ENCODE measurements at places on chromosomes 7 and 10.

- DNase-seq = no peak
These were observed 521.4 kb upstream of the SEMA3D start for GRCh38 chr7:85708221-85708620.

- DNase-seq = no peak
These were observed 56.6 kb downstream of the PON1 start for GRCh38 chr7:95267754-95268153.

GRCh38 chr7:73696372-73696771 is 13.0 kb downstream of the BUD23 start:
- DNase-seq = no peak

DNA sequence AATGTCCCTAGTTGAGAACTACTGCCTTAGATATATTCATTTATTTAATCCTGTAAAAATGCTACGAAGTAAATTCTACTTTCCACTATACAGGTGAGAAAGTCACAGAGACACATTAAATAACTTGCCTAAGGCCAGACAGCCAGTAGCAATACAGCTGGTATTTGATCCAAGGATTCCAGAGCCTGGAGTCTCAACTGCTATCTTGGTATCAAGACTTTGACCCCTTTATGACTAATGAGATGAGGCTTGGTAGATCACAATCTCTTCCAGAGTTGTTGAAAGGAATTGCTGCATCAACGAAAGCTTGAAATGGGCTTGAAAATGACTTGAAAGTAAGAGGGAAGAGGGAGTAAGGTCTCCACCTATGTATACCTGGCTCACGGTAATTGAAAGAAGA is 83.3 kb downstream of the ORC5 start:
- DNase-seq = no peak

DNA sequence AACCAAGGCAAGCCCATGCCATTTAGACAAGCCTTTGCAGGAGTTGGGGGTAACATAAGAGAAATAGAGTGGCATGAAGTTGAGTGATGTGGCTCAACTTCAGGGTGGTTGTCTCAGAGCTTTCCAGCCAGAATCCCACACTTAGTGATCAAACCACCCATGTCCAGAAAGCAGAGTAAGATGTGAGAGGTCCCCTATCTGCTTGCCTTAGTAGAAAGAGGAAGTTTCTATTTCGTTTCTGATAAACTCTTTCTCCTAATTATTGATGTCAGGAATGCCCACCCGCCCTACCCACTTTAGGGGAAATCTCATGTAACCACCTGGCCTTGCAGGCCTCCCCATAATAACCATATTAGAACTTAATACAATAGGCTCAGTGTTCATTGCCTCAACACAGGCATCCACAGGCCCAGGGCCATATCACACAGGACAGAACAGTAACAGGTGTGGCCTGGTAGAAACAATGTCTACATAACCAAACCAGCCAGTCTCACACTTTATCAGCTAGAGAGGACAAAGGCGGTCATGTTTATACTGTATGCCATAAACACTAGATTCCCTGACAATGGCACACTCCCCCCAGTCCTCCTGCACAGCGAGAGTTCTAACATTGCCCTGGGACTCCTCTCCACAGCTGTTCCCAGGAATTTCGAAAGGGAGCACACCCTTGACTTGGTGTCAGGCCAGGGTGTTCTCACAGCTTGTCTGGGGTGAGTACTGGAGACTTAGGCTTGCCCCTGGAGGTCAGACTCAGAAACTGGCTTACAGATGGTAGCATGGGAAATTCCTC is 364.4 kb downstream of the CXCL12 start:
- DNase-seq = no peak

DNA sequence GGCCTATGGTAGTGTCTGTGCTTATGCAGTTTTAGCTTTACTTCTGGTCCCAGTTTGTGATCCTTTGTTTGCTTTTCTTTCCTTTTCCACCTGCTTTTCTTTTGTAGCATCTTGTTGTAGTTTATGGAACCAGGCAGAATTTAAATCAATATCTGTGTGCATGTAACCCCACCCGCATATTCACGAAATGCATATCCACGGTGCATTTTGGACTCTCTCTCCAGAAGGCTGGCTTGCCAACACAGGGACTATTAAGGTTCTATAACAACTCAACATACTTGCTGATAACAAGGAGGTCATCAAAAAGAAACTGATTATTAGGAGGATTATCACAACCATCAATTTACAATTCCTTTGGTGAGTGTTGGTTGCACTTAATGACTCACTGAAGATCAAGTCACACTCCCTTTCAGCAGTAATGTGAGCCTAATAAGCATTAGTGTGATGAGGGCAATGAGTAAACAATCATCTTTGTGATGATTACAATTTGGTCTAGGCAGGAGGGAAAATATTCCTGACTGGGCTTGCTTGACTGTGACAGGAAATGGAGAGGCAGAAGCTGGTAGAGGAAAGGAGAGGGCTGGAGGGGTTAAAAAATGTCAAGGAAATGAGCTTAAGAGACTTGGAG is 378.6 kb downstream of the REEP3 start:
- DNase-seq = no peak

GRCh38 chr10:24821986-24822385 is 98.3 kb upstream of the ARHGAP21 start:
- no peak for DNase-seq

GRCh38 chr7:113085781-113086390 is 741 bp downstream of the GPR85 start:
- DNase-seq = no peak

- DNase-seq = no peak
These were observed 18.9 kb downstream of the PLEKHA8 start for GRCh38 chr7:30047124-30047523.

DNA sequence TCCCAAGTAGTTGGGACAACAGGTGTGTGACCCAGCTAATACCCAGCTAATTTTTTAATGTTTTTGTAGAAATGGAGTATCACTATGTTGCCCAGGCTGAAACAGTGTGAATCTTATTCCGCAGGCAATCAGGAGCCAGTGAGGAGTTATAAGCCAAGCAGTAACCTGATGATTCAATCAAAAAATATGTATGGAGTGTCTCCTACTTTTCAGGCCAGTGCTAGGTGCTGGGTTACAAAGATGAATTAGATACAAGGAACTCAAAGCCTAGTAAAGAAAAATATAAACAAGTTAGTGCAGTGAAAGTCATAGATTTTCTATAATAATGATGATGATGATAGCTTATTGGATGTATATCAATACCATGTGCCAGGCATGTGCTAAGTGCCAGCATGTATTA is 13.2 kb upstream of the IFRD1 start:
- no peak for DNase-seq

- DNase-seq = no peak
These were observed 761.5 kb downstream of the GATA3 start for GRCh38 chr10:8815969-8816368.
